ENCODE measurements at places on chromosomes 12 and 14. TPM values are rescaled to one million over a fixed set of nuclear protein-coding genes. Genes with fewer than 3 reads are reported as not detected.

Gene LGMN
- 23.6 TPM for total RNA-seq

Gene KMT2D
- total RNA-seq = 17.6 TPM

Gene PPP1R1A
- 6.7 TPM for total RNA-seq

Gene FGF6
- total RNA-seq = not detected

Gene AQP2
- total RNA-seq = not detected

Gene ASPG
- total RNA-seq = 0.94 TPM

Gene FSCB
- not detected for total RNA-seq

- no peak for DNase-seq
These were observed 109.4 kb downstream of the DACT1 start for GRCh38 chr14:58747181-58747580.

DNA sequence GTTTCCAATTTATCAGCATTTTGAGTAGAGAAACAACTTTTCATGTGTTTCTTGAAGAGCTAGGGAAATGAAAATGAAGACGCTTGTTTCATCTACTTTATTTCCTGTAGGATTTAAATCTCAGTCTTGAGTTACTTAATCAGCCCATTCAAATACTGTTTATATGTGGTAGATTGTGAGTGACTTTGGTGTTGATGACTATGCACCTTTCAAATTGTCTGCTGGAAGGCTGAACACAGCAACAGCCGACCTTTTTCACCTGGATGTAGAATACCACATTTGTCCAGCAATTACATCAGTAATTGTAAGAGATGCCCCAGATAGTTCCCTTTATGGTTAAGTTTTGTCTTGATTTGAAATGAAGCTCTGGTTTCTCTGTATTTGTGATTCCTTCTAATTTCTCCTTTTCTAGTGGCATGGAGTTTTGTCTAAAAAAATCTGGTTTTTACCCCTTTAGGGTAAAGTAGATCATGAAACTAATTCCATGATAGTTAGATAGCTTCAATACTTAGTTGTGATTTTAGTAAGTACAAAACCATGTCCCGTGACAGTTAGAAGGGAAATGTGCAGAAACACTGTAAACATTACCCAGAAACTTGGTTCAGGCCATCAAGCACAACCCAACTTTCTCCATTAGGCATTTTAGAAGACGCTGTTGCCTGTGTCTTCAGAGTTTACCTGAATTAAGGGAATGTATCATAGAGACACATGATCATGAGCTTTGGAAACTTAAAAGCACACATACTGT, 165.0 kb downstream of the SRGAP1 start:
- DNase-seq = no peak

DNA sequence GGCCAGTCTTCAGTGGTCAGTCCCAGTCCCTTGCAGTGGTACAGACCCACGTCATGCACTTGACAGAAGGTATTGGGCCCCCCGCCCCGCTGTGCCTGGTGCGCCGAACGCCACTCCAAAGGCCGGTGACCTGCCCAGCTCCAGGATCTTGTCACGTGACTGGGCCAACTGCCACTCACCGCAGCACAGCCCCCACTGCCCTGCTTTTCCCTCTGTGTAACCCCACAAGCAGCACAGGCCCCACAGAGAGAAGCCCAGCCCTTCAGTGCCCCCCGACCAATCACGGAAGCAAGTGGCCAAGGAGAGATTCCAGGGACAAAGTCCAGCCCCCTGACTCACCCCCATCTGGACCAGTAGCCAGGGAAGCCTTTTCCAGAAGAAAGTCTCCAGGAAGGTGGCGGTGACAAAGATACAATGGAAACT, 498 bp downstream of the GPR132 start:
- no peak for DNase-seq

DNA sequence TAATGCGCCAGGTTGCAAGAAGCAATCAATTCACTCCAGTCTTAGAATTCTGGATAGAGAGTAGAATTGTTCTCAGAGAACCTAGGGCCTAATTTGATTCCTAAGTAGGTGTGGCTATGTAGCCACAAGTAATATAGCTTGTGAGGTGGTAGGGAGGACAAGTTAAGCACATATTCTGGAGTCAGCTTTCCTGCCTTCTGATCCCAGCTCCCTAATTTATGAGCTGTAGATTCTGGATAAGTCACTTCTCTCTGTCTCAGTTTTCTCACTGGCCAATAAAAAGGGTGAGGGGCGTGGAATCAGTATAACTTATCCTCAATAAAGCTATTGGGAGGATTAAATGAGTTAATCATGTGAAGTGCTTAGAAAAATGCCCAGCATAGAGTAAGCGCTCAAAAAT, 3.0 kb upstream of the SNW1 start:
- DNase-seq = no peak

GRCh38 chr12:77723308-77723707, 107.4 kb upstream of the NAV3 start:
- no peak for DNase-seq

- DNase-seq = no peak
These were observed 5.2 kb downstream of the MTERF2 start for GRCh38 chr12:106981788-106982187.

GRCh38 chr12:11832093-11832492, 182.6 kb downstream of the ETV6 start:
- DNase-seq = no peak

- no peak for DNase-seq
These were observed 8.1 kb downstream of the OR10G2 start for GRCh38 chr14:21626491-21627230.

GRCh38 chr14:52307905-52308304, 6.2 kb upstream of the PTGER2 start:
- DNase-seq = no peak

- DNase-seq = no peak
These were observed 225.0 kb downstream of the GXYLT1 start for GRCh38 chr12:41919526-41920261.

- DNase-seq = no peak
These were observed 24.5 kb downstream of the MMP17 start for GRCh38 chr12:131852551-131853299.
